ENCODE measurements at places on chromosomes 4 and X.

DNA sequence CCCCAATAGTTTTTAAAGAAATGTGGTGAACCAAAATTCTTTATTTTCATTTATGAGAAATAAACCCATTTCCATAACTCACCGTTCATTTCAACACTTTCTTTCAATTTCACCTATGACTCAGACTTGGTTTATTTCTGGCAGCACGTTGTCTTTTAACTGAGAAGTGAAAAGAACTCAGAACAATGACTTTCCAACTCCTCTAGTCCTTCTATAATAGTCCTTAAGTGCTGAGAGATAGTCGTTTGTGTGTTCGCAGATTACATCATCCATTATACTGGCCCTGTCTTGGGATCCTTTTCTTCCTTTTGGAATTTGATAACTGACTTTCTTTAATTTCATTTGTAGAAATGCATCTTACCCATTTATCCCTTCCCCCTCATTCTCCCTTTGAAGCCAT lies 113.6 kb downstream of the GLUD2 start:
- DNase-seq, result peak; percentile 39

DNA sequence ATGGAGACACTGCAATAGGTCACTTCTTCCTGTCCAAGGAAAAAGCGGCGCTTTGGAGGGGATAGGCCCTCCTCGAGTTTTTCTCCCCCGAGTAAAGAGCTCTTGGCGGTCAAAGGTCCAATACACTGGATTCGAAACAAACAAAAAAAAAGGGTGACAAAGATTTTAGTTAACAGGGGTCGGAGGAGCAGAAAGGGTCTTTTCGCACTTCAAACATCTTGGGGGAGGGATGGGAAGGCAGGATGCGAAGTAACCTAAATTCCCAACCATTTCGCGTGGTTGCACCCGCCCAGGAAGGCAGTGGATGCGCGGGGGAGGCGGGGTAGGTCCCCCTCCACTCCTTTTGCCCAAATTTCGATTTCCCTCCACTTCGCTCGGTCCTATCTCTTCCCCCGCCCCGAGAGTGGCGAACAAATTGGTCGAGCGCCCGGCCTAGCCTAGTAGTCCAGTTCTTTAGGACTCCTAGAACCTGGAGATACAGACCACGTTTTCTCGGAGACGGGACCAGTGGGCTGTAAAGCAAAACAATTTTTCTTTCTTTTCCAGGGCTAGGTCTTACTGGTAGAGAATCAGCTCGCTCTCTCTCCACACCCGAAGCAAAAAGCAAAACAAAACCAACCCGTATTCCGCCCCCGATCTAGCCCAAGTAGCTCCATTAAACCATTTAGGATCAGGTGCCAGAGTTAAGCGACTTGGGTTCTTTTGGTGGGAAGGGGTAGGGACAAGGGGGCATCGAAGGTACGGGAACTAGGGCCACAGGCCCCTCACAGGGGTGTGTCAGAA lies 2.0 kb upstream of the STAG2 start:
- peak; percentile 11 for DNase-seq

- DNase-seq, result no peak
These were observed 103.8 kb upstream of the PPP3CA start for GRCh38 chr4:101451086-101451485.

DNA sequence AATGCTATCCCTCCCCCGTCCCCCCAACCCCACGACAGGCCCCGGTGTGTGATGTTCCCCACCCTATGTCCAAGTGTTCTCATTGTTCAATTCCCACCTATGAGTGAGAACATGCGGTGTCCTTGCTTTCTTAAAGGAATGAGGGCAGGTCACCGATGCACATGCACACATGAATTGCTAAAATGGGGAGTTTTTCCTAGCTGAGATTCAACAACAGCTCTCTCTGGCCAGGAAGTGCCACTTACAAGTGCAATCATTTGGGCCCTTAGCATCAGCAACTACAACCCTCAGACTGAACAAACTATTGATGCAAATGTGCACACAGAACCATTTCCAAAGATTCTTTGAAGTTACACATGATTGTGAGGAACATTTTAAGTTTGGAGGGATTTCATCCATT lies 95.7 kb upstream of the IQCM start:
- no peak for DNase-seq

GRCh38 chr4:99403380-99404184 lies 31.6 kb downstream of the ADH7 start:
- no peak for DNase-seq

DNA sequence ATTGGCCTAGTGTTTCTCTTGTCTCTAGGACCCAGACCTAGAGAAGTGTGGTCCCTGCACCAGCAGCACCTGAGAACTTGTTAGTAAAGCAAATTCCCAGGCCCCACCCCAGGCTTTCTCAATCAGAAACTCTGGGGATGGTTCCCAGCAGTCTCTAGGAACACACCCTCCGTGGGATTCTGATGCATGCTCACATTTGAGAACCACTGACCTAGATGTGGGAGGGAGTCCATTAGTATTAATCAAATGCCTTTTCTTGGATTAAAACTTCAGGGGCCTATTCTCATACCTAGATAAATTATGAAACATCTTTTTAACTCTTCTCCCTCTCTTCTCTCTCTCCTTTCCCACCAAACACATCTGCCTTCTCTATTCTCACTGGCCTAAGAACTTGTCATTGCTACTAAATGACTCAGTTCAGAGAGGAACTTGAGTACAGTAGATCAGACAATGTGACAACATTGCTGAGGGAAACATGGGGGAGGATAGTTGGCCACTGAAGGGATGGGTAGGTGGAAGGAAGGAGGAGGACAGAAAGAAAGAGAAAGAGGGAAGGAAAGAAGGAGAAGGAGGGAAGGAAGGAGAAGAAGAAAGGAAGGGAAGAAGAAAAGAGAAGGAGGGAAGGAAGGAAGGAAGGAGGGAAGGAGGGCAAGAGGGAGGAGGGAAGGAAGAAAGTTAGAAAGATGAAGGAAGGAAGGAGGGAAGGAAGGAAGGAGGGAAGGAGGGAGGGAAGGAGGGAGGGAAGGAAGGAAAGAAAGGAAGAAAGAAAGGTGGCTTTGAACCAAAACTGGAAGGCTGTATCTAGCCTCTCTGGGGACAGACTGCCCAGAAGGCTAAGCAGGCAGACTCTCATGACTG lies 132.7 kb upstream of the MAP3K15 start:
- no peak for DNase-seq
